ENCODE measurements at places on chromosomes 5 and 9.

DNA sequence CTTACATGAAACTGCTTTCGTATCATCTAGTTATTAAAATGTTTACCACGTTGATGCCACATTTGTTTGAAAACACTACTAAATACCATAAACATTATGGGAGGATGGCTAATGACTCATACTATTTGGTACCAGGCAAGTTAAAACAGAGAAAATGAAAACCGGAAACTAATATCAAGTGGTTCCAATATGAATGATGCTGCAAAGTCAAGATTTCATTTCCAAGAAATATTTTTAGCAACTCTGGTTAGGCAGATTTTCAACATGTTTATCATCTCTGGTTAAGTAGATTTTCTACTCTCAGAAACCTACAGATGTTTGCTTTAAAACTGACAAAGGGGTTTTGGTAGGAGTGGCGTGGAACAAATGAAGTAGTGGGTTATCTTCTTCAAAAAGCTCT lies 4.9 kb upstream of the F2R start:
- DNase-seq, result no peak

GRCh38 chr5:1392801-1393565 lies 48.1 kb upstream of the CLPTM1L start:
- DNase-seq, result no peak

GRCh38 chr9:23229890-23230317 lies 596.1 kb downstream of the ELAVL2 start:
- DNase-seq, result no peak

DNA sequence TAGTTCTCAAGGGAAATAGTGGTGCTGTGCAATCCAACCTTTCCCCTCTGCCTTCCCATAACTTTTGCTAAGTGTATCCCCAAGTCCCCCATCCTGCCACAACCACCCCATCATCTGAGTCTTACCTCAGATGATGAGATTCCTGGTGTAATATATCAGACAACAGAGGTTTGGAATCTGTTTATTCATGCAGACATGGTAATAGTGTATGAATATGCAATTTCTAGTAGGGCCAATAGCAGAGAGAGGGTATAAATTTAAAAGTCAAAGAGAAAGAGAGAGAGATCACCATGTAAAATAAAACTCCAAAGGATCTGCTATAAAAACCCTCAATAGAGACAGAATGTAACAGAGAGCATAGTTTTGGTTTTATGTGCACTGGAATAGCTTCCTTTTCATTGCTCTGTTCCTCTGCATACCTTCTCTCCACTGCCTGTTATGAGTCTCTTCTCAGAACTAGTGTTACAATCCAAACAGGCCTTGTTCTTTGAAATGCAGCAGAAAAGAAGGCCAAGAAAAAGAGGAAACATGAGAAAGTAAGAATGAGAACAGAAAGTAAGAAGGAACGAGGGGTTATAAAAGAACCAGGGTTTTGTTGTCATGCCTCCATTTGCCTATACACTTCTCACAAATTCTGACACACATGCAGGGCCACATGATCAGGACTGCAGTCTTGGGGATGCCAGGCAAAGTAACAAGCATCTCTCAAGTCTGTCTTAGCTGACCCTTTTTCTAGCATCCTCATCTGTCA lies 278.0 kb downstream of the CETN3 start:
- DNase-seq, result no peak

GRCh38 chr5:135304352-135305221 lies 94.4 kb downstream of the MACROH2A1 start:
- DNase-seq, result no peak

DNA sequence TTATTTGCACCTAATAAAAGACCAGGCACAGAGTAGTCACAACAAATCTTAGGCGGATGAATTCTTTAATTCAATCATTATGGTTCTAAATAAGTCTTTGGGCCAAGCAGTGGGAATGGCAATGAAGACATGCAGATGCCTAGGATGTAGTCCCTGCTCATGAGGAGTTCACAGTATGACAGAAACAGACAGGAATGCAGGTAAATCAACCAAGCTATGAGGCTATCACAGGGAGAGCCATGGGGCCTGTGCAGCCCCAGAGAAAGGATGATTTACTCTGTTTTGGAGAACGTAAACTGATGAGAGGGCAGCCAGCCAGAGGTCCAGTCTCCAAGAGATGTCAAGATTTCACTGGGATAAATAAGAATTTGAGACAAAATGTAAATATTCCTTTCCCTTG lies 129.4 kb downstream of the TRIM32 start:
- DNase-seq, result no peak

- no peak for DNase-seq
Measured at GRCh38 chr9:122078557-122078956, 14.6 kb downstream of the TTLL11 start.

GRCh38 chr9:106634183-106634582 lies 228.8 kb upstream of the ZNF462 start:
- DNase-seq, result no peak

DNA sequence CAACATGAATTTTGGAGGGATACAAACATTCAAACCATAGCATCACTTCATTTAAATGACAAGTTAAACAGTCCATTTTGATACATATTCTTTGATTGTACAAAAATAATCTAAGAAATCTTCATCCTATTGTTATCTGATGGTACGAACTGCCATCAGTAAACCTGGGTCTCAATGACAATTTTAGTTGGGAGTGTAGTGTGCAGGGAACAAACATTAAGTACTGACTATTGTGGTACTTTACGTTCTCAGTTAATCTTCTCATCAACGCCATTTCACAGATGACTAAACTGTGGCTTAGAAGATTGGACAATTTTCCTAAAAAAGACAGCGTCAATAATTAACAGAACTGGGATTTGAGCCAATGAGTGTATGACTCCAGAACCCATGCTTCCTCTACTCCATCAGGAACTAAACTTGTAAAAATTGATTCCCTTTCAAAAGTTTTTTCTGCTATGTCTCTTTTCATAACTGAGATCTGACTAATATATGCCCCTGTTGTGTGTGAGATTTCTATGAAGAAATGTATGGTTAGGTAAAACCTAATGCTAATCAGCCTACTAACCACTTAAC lies 21.1 kb downstream of the TNPO1 start:
- DNase-seq, result no peak

GRCh38 chr5:109652096-109652495 lies 37.6 kb upstream of the MAN2A1 start:
- no peak for DNase-seq

GRCh38 chr5:170334626-170335025 lies 37.0 kb upstream of the LCP2 start:
- no peak for DNase-seq

GRCh38 chr5:146047396-146047795 lies 58.0 kb downstream of the PLAC8L1 start:
- no peak for DNase-seq

GRCh38 chr5:104189909-104190308 lies 627.3 kb upstream of the NUDT12 start:
- DNase-seq, result no peak

Measured in KG1 (cell line).